ENCODE measurements at places on chromosomes 5 and 9.

DNA sequence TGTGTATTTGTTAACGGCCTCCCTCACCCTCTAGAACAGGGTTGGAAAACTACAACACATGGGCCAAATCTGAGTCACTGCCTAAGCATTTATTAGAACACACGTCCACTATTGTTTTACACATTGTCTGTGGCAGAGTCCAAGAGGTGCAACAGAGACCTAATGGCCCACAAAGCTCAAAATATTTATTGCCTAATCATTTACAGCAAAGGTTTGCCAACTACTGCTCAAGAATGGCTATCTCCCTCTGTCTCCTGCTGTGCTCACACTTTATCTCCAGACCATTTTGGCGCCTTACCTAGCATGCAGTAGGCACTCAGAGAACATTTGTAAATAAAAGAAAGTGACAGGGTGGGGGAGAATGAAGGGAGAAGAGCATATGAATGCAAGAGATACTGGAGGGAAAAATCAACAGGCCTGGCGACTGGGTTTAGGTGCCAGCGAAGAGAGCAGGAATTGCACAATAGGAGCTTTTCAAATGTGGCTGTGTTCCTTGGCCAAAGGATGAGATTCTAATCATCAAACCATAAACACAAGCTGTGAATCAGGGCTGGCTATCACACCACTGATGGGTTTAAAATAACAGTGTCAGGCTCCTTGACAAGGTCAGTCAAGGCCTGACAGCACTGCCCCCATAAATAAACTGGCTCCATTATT is 80.3 kb downstream of the EPB41L4A start:
- DNase-seq: no peak

DNA sequence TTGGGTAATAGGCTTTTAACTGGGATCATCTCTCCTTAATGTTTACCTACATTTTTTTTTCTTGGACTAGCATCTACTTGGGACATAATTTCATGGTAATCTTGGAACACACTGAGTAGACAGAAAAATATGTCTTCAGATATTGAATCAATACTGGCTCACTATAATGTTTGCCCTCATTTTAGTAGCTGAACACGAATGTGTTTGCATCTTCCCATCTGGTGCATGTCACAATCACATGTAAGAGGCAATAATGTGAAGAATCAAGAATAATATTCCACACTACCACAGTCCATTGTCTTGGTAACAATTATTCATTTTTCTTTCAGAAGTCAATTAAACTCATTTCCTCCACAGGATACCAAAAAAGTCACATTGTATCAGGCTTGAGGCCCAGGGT is 382.7 kb upstream of the CDH10 start:
- DNase-seq: no peak

GRCh38 chr9:132020272-132020671 is 59.4 kb downstream of the MED27 start:
- DNase-seq: no peak

- DNase-seq: no peak
Measured at GRCh38 chr5:33994845-33995244, 10.4 kb upstream of the SLC45A2 start.

GRCh38 chr9:33239921-33240320 is at the start of gene SPINK4:
SPINK4 (plus strand) TSS chr9:33240167; CDS start chr9:33240209, 42 bp downstream.
- no peak for DNase-seq

DNA sequence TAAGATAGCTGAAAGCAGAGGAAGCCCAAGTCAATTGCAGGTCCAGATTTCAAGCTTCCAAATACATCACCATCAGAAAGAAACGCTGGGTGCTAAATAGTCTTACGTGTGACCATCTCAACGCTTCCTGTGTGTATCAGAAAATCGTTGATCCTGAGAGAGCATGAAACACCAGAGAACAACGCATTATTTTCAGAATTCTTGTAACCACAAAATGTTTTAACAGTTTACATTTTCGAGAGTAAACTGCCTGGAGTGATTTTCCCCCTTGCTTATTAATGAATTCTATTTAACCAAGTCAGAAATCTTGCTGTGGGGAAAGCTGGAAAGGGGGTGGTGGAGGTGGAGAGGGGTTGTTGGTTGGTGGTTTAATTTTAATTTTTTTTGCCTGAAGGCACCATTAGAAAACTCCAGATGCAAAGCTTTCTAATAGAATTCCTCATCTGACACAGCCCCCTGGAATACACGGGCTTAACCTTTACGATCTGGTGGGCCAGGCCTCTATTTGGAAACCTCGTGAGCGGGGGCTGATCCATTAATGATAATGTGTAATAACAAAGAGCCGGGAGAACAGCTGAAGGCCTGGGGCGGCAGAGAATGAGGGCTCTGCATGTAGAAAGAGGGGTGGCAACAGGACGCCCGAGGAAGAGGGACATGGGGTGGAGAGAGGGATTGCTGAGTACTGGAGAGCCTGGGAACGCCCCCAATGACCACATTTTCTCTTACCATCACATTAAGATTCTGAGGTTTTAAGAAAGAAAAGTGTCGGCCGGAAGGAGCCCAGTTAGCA is 124.5 kb upstream of the NFIB start:
- no peak for DNase-seq

- no peak for DNase-seq
Measured at GRCh38 chr5:140153905-140154304, 21.1 kb upstream of the CYSTM1 start.

DNA sequence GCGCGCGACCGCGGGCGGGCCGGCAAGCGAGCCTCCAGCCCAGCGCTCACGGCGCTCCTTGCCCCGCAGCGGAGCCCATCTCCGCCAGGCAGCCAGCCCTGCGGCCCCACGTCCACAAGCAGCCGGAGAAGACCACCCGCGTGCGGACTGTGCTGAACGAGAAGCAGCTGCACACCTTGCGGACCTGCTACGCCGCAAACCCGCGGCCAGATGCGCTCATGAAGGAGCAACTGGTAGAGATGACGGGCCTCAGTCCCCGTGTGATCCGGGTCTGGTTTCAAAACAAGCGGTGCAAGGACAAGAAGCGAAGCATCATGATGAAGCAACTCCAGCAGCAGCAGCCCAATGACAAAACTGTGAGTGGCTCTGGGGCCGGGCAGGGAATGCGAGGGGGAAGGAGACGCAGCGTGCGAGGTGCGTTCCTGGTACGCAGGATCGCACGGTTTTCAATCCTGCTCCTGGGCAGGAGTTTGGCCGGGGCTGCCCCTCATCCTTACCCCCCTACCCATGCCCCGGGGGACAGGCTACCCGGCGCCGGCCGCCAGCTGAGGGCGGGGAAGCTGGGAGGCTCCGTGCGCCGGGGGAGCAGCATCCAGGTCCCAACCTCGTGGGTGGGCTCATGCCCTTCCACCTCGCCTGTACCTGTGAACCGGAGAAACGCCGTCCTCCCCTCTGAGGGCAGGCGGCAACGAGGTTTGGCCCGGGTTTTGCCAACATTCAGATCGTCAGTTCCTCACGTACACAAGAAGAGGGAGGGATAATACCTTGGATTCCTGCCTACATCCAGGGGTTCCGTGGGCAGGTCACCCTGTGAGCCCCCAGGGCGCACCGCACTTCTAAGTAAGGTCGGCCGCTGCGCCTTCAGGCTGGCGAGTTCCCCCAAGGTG is 6.6 kb downstream of the ISL1 start:
- no peak for DNase-seq

DNA sequence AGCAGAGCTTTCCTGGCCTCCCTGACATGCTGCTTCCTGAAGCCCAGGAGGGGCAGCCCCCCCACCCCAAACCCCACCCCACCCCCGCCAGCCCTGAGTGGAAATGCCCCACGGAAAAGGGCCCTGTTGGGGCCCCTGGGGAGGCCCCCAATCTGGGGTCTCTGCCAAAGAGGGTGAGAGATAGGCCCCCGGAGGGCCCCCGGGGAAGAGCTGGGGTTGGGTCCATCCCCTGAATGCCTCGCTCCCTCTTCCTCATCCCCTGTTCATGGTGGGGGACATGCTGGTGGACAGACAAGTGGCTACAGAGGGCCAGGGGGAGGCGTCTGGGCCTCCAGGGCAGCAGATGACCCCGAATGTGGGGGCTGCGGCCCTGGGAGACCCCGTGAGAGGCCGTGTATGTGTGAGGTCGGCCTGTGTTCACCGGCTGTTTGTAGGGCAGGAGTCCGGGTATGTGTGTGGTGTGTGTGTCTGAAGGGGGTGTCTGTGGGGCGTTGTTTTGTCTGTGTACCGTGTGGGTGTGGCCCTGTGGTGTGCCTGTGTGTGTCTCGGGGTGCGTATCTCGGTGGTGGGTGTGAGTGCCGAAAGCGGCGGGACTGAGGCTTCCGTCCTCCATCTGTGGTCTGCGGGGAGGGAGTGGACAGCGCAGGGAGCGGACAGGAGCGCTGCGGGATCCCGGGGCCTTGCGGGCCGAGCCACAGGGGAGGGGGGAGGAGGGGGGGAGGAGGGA is 11.3 kb downstream of the C9orf50 start:
- peak; percentile 87 for DNase-seq

DNA sequence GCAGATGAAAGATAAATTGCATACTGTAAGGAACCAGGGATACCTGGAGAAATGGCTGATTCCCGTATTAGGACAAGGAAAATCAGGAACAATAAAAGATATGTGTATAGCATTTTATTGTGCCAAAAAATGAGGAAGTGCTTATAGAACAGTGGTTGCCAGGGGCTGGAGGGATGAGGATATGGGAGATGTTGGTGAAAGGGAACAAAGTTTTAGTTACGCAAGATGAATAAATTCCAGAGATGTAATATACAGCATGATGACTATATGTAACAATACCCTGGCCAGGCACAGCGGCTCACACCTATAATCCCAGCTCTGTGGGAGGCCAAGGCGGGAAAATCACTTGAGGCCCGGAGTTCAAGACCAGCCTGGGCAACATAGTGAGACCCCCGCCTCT is 101.8 kb downstream of the CDK5RAP2 start:
- DNase-seq: no peak

GRCh38 chr9:16421532-16421931 is 448.9 kb downstream of the BNC2 start:
- DNase-seq: no peak

GRCh38 chr9:68878450-68878849 is 135.5 kb downstream of the PRKACG start:
- no peak for DNase-seq

GRCh38 chr9:99436616-99437015 is 214.5 kb downstream of the SEC61B start:
- DNase-seq: no peak

DNA sequence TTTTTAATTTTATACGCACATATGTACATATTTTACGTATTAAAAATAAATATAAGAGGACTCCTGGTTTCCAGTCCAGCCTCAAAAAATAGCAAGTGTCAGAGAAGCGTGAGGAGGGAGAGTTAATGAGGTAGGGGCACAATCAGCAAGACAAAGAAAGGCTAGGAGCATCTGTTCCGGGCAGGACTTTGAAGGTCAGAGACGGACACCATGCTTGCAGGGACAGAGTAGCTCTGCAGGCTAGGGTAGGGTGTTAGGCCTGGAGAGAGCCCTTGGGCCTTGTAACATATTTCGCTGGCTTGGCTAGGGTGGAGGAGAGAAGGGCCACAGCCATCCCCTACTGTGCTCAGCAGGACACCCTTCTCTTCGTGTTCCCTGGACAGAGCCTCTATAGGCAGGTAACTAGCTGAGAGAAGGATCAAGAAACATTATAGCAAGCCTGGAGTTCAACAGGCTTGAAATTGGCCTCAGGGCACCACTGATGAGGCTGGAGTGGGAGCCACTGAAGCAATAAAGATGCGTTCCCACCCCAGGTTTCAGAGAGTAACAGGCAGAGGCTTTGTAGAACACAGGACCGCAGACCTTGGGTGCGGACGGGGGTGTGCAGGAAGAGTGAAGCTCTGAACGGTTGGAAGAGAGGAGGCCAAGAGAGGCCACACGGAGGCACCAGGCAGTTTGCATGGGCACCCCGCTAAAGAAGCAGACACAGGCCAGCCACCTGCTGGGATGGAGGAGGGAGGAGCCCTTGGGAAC is 9.7 kb upstream of the IPPK start:
- no peak for DNase-seq

GRCh38 chr5:78689540-78690252 is 41.1 kb upstream of the LHFPL2 start:
- DNase-seq: no peak

- no peak for DNase-seq
Measured at GRCh38 chr5:132592521-132592920, 35.7 kb downstream of the RAD50 start.

GRCh38 chr5:116942622-116943021 is 368.0 kb upstream of the SEMA6A start:
- no peak for DNase-seq

GRCh38 chr5:41071975-41072374 is 833 bp upstream of the MROH2B start:
- no peak for DNase-seq

- no peak for DNase-seq
Measured at GRCh38 chr5:95712347-95712958, 18.7 kb upstream of the RHOBTB3 start.

DNA sequence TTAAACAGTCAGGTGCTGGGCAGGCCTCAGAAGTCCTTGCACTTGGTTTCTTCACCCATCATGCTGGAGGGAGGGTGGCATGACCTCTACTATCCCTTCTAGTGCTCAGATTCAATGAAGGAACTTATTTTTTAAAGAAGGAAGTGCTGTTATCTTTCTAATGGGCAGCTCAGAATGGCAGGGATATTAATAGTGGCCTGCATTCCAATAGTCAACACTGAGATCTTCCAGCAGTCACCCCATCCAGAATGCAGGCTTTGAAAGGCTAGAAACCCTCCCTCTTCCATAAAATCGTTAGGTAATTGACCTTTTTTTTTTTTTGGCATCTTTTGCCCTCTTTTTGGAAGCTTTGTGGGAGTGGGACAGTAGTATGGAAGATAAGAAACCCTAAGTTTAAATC is 325.0 kb downstream of the ARRDC3 start:
- no peak for DNase-seq
